ENCODE measurements at places on chromosomes 6 and 20.
A peak's percentile ranks its signal among the peaks of the same experiment; 100 is the strongest.

DNA sequence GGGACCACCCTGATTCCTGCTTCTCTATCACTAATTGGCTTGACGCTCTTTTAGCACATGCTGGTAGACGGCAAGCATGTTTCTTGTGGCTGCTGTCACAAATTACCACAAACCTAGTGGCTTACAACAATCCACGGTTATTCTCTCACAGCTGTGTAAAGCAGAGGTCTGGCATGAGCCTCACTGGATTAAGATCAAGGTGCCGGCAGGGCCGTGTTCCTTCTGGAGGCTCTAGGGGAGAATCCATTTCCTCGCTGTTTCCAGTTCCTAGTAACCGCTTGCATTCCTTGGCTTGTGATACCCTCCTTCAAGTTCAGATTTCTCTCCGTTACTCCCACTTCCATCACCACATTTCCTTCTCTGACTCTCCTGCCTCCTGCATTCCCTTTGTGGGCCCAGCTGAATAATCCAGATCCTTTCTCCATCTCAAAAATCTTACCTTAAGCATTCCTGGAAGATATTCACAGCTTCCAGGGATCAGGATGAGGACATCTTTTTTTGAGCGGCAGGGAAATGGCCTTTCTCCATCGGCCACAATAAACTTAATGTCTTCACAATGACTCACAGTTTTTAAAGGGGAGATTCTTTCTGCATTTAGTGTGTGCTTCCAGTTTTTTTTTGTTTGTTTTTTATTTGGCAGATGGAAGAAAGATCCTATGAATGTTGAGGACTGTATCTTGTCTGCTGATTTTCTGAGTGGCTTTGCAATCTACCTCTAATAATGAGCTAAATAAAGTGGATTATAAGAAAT, 39.9 kb downstream of the BMP6 start:
- H3K4me3 ChIP-seq, result no peak overlapping the region
- no peak for DNase-seq
- no peak overlapping the region for H3K27ac ChIP-seq

DNA sequence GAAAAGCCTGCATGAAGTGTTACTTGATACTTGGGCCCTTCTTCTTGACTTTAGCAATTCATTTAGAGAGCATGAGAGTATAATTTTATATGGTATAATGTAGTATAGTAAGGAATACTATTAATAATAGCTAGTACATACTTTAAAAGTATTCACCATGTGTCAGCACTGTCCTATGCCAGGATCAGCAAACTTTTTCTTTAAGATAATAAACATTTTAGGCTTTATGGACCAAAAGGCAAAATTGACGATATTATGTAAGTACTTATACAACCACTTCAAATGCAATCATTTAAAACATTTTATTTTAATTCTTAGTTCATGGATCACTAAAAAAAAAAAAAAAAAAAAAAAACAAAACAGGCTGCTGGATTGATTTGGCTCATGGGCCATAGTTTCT, 163.9 kb downstream of the IBTK start:
- no peaks in the 10 kb centered on the region for H3K4me1 ChIP-seq
- DNase-seq, result no peak

GRCh38 chr20:6079016-6079415, 25.2 kb upstream of the LRRN4 start:
- no peak for DNase-seq
- no peaks in the 10 kb centered on the region for H3K4me1 ChIP-seq
- peaks cover 9% of the 10 kb centered on the region for H3K27me3 ChIP-seq
- H3K27ac ChIP-seq, result no peak overlapping the region
- H3K4me3 ChIP-seq, result no peak overlapping the region

GRCh38 chr6:169955731-169956437, 204.5 kb downstream of the ERMARD start:
- no peak for DNase-seq
- H3K27ac ChIP-seq, result no peak overlapping the region
- H3K36me3 ChIP-seq, result no peaks in the 10 kb centered on the region
- no peak overlapping the region for H3K4me3 ChIP-seq
- peaks cover 14% of the 10 kb centered on the region for H3K4me1 ChIP-seq

DNA sequence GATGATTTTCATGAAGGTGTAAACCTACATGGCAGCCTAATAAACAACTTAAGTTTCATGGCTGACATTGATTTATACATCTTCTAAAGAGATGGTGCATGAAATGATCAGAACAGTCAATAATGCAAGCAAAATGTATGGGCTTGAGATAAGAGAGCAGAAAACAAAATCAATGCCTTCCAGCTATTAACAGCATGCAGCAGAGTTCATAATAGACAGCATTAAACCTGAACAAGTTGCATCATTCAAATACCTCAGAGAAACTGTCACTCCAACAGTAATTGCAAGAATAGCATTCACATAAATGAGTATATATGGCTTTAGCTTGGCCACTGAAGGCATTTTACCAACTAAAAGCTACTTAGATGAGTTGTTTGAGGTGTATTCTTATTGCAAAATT, 319.6 kb upstream of the ARID1B start:
- H3K27me3 ChIP-seq, result peaks cover 7% of the 10 kb centered on the region
- DNase-seq, result no peak
- H3K27ac ChIP-seq, result no peak overlapping the region
- H3K36me3 ChIP-seq, result no peaks in the 10 kb centered on the region
- no peak overlapping the region for H3K4me3 ChIP-seq

DNA sequence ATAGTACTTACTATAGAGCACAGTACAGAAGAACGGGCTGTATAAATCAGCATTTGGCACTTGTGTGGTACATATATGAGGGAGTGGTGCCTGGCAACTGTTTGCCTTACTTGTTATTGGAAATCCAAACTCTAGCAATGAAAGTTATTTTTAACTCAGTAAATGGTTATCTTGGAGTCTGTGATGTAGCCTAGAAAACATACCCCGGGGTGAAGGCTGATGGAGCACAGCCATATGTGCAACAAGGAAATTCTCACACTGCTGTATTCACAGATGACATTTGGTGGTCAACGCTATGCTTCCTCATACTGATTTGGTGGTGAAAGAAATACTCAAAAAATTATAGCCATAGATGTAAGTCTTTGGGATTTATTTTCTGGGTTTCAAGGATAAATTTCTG, 807.5 kb upstream of the FLRT3 start:
- H3K27me3 ChIP-seq, result no peaks in the 10 kb centered on the region
- H3K4me1 ChIP-seq, result no peaks in the 10 kb centered on the region
- no peaks in the 10 kb centered on the region for H3K36me3 ChIP-seq
- no peak overlapping the region for H3K27ac ChIP-seq
- DNase-seq, result no peak
- H3K4me3 ChIP-seq, result no peak overlapping the region

- peaks cover 36% of the 10 kb centered on the region for H3K27me3 ChIP-seq
- no peaks in the 10 kb centered on the region for H3K4me1 ChIP-seq
- H3K4me3 ChIP-seq, result no peak overlapping the region
- no peak for DNase-seq
- no peaks in the 10 kb centered on the region for H3K36me3 ChIP-seq
Observed at GRCh38 chr6:38997128-38997761, 51.3 kb upstream of the GLP1R start.

DNA sequence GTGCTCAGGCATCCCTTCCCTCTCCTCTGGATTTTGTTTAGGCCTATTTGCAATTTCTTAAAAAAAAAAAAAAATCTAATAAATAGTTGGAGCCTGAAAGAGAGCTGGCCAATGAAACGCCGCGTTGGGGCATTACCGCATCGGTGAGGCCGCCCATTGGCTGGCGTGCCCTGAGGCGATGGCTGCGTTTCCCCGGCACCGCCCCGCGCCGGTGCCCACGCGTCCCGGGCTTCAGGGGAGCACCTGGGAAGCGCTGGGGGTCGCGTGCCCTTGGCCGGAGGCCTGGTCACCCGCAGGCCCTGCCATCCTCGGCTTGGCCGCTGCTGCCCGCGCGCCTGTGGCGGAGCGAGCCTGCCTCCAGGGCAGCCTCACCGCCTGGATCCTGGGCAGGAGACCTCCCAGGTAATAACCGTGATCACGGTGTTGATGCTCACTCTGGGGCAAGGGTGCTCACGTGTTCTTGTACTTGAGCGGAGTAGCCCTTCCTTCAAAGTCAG, 155.4 kb downstream of the NRN1 start:
- peak overlapping the region; percentile 55 for H3K27ac ChIP-seq
- H3K27me3 ChIP-seq, result peaks cover 2% of the 10 kb centered on the region
- DNase-seq, result peak; percentile 80
- H3K4me1 ChIP-seq, result peaks cover 10% of the 10 kb centered on the region
- H3K4me3 ChIP-seq, result peak overlapping the region; percentile 82

DNA sequence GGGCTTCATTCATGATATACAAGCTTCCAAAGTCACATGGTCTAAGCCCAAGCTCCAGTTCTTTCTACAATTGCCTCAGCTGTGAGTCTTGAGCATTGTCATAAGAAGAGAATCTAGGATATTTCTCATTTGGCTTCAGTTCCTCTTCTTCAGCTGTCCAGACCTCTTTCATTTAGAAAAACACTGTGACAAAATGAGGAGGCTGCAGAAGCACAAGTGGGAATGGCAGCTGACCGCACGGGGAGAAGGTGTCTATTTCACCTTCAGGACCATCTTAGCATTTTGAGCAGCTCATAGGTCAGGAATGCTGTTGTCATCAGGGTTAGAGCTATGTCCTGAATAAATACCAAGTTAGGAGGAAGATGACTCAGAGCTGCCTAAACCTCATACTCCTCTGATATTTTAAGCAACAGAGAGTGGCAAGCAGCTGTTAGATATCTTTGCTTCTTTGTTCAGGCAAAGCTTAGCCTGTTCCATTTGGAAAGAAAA, 390.1 kb upstream of the CITED2 start:
- DNase-seq, result no peak
- no peaks in the 10 kb centered on the region for H3K27me3 ChIP-seq
- no peak overlapping the region for H3K4me3 ChIP-seq

DNA sequence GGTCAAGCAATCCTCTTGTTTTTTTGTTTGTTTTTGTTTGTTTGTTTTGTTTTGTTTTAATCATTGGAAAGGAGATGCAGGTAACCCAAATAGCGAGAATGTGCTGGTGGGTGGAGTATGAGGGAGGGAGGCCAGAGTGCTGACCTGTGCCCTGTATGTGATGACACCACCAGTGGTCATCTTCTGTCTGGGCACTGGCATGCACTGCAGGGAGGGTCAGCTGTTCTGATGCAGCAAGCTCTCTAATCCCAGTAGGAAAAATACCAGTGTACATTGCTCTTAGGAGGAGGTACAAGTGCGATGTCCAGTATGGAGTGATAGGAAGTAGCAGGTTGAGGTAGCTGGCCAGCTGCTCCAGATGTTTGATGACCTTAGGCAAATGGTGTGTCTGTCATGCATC, 2.9 kb upstream of the CST1 start:
- no peak overlapping the region for H3K27ac ChIP-seq
- no peaks in the 10 kb centered on the region for H3K4me1 ChIP-seq
- no peaks in the 10 kb centered on the region for H3K36me3 ChIP-seq
- H3K4me3 ChIP-seq, result no peak overlapping the region
- no peak for DNase-seq

DNA sequence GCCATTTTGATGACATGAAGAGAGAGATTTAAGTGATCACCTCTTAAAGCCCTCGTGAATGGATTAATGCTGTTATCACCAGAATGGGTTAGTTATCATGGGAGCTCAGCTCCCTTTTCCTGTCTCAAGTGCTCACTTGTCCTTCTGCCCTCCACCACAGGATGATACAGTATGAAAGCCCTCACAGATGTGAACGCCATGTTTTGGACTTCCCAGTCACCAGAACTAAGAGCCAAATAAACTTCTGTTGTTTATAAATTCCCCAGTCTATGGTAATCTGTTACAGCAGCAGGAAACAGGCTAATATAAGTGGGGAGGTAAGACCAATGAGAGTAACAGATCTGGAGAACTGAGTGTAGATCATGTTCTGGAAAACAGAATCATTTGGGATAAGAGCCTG, 493.2 kb downstream of the CDKAL1 start:
- DNase-seq, result no peak
- H3K27me3 ChIP-seq, result no peaks in the 10 kb centered on the region
- H3K4me3 ChIP-seq, result no peak overlapping the region

GRCh38 chr6:17998442-17998841, 11.0 kb upstream of the KIF13A start:
- H3K27ac ChIP-seq, result no peak overlapping the region
- H3K27me3 ChIP-seq, result peaks cover 18% of the 10 kb centered on the region
- no peaks in the 10 kb centered on the region for H3K36me3 ChIP-seq
- H3K4me1 ChIP-seq, result no peaks in the 10 kb centered on the region
